Liver (tissue), 10 donors: ENCODE measurements at places on chromosomes 11 and 22. TPM values are rescaled to one million over a fixed set of nuclear protein-coding genes. Genes with fewer than 3 reads are reported as not detected.

Gene EXPH5
- 6.1 TPM for total RNA-seq

Gene OR8G5
- not detected for total RNA-seq

Gene OR4D10
- not detected for total RNA-seq

Gene UBQLNL
- 0.05 TPM for total RNA-seq

Gene RNF214
- total RNA-seq: 6.0 TPM

Gene CASP5
- total RNA-seq: 0.50 TPM

Gene RFPL3
- total RNA-seq: not detected

Gene MRGPRE
- total RNA-seq: not detected

Gene SGSM1
- 0.25 TPM for total RNA-seq

Gene COA4
- total RNA-seq: 37.6 TPM

Gene VWA5A
- total RNA-seq: 5.7 TPM

Gene OR5L2
- not detected for total RNA-seq

Gene ZNF143
- total RNA-seq: 20.4 TPM

Gene HBE1
- total RNA-seq: 82.7 TPM

Gene MYRF
- total RNA-seq: 6.5 TPM

Gene APOA4
- total RNA-seq: 0.89 TPM

Gene H19
- total RNA-seq: 238 TPM

GRCh38 chr11:107699371-107700285, 12.2 kb downstream of the SLN start:
- no peak for DNase-seq

- DNase-seq: peak; percentile 75
These were observed 11.7 kb upstream of the GLYATL1 start for GRCh38 chr11:58927393-58928106.

DNA sequence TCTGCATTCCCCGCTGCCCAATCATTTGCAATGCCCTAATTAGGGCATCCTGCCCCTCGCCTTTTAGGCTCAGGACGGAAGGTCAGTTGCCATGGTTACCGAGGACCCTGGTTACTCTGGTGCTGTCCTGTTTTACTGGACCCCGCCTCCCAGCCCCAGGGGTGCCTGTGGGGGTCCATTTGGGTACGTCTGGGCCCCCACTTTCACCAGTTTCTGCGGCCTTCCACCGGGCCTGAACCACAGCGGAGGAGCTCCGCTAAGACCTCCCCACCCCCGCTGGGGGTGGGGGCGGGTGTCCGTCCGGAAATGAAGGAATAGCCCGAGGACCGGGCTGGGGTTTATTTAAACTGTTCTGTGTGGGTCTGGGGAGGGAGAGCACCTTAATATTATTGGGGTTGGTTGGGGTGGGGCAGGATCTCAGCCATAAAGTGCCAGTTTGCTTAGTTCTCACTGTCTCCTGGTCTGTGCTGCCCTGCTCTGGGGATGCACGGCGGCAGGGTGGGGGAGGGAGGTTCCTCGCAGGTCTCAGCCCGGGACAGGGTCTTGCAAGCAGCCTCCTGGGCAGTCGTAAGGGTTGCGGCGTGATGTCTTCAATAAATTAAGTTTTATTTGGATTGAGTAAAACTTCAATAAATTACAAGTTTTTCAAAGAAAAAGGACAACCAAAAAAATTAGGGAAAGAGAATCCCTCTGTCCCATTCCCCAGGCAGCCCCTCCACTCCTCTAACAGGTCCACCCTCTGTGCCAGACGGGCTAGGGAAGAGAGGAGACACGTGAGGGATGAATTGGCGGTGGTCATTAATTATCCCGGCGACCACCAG, 5.3 kb downstream of the PHOX2A start:
- no peak for DNase-seq

- DNase-seq: no peak
These were observed 183.5 kb upstream of the SNX19 start for GRCh38 chr11:131099746-131100145.

DNA sequence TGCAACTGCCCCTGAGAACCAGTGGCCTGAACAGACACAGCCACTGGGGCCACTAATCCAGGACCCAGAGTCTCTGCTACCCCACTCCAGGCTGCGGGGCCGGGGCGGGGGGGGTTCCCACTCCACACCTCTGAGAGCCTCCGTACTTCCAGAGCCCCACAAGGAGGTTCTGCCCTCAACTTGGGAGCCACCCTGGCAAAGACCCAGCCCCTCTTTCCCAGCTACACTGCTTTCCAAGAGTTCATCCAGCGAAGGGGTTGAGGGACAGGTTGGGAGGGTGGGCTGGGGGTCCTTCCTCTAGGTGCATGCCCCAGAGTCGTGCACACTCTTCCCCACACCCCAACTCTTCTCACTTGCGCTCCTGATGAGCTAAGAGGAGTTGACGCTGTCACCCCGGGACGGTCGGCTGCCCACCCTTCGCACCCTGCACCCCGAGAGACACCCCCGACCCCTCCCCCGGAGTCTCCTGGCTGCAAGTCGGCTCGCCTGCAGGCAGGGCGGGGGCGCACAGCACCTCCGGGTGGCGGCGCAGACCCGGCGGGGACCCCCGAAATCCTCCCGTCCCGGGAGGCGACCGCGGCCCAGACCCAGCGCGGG, 531 bp downstream of the RAB3IL1 start:
- peak; percentile 36 for DNase-seq

DNA sequence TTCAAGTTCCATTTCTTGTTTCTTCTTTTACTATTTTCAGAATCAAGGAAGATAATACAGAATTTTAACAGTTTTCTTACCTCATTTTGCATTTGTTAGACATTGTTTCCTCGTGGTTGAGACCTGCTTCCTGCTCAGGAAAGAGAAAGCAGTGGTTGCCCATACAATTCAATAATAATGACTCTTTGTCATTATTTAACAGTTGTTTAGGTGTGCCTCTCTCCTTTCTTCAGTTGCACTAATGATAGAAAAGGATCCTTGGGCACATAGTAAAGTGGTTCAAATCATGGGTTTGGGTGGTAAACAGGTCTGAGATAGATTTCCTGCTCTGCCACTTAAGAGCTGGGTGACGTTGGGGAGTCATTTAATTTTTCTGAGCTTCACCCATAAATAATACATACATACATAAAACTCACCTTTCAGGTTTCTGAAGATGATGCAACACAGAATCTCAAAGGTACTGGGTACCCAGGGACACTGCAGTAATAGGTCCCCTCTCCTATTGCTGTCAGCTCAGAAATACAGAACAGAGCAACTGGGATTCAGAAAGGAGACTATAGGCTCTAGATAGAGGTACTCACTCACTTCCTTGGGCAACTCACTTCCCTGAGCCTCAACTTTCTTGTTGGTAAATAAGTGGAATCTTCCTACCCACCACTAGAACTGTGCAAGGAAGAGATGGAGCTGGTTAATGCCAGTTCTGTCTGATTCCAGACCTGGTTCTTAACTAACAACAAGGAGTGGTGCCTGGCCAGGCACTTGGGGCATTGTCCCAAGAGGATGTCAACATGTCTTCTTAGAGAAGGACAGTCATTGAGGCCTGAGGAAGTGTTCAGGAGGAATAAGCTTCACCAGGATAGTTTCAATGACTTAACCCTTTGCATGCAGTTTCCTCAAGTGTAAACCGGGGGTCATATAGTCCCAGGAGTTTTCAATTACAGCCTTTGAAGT, 34.9 kb downstream of the CD44 start:
- no peak for DNase-seq

- DNase-seq: peak; percentile 70
These were observed 95.0 kb downstream of the SWAP70 start for GRCh38 chr11:9758637-9759518.

- DNase-seq: peak; percentile 86
These were observed 4.2 kb downstream of the SPI1 start for GRCh38 chr11:47373876-47374719.

DNA sequence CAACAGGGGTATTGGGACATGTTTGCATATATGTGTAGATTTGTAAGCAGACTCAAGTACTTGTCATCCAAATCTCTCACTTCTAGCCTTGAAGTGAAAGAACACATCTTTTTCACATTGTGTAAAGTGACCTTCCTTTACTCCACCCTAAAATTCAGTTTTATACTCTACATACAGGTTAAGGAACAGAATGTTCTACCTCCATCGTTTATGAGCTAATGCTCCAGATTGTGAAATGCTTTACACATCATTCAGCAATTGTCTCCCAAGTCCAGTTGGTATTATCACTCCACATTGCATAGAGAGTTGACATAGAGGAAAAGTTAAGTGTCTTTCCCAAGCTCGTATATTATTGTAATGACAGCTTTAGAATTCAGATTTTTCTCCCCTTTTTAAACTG, 46.1 kb upstream of the BLID start:
- DNase-seq: no peak

DNA sequence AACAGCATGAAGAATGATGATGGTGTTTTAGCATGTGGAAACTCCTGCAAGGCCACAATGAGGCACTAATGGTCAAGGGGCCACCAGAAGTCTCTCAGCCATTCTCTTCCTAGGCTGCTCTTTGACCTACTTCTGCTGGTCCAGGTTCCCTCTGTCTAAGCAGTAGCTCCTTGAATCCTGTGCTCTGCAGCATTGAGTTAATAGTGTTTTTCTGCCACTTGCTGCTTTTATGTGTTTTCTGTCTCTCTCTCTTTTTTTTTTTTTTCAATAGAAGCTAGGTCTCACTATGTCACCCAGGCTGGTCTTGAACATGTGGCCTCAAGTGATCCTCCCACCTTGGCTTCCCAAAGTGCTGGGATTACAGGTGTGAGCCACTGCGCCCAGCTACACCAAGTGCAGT, 20.1 kb upstream of the AIFM3 start:
- DNase-seq: no peak

- DNase-seq: no peak
These were observed 1126.3 kb upstream of the RAG2 start for GRCh38 chr11:37724315-37724714.

DNA sequence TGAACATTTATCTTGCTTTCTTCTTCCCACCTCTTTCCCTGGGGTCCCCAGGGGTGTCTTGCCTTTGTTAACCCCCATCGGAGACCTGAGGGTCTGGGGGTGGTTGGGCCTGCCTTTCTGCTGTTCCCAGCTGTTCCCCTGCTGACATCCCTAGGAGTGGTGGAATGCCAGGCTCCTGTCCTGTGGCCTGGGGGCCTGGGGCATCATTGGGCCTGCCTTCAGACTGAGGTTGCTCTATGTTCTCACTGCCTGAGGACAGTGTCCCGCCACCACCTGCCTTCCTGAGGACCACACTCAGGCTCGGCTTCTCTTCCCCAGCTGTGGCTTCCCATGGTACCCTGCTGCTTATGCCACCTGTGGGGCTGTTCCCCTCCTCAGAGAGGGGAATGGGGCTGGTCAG, 1.1 kb upstream of the IL18BP start:
- DNase-seq: no peak

DNA sequence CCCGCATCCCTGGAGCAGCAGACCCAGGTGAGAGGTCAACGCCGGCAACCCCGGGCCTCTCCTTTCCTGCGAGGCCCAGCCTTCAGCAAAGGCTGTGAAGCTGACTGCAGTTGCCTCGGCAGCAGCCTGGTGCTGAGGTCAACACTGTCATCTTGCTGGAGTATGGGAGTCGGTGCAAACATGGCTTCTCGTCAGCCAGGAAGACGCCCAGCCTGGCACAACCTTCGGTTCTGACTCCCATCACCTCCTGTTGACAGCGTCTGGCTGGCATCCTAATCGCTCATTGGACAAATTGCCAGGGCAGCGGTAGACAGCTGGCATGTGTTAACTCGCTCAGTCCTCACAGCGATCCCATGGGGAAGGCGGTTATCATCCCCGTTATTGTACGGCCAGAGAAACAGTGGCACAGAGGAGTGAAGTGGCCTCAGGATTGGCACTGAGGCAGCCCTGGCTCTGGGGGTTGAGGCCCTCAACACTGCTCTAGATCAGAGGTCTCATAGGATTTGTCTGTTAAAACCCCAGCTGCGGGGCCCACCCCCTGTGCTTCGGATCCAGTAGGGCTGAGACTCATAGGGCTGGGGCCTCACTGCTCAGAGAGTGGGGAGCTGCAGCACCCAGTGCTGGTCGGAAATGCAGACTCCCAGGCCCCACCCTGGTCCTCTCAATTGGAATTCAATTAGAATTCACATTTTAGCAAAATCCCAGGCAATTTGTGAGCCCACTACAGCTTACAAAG, 39.3 kb upstream of the TP53I11 start:
- no peak for DNase-seq

DNA sequence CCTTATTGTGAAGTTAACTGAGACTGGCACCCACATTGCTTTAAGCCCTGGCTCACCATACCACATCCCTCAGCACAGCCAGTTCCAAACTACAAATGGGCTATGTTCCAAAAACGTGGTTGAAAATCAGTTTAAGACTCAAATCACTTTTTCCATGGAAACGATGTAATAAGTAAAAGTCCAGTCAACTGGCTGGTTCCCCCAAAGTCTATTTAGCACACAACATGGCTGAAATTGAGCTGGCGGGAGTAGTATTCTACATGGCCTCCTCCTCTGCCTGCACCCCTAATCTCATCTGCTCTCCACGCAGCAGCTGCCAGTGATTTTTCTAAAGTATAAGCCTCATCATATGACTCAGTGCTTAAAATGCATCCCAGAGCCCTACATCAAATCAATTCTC, 40.9 kb upstream of the BIRC3 start:
- DNase-seq: no peak

DNA sequence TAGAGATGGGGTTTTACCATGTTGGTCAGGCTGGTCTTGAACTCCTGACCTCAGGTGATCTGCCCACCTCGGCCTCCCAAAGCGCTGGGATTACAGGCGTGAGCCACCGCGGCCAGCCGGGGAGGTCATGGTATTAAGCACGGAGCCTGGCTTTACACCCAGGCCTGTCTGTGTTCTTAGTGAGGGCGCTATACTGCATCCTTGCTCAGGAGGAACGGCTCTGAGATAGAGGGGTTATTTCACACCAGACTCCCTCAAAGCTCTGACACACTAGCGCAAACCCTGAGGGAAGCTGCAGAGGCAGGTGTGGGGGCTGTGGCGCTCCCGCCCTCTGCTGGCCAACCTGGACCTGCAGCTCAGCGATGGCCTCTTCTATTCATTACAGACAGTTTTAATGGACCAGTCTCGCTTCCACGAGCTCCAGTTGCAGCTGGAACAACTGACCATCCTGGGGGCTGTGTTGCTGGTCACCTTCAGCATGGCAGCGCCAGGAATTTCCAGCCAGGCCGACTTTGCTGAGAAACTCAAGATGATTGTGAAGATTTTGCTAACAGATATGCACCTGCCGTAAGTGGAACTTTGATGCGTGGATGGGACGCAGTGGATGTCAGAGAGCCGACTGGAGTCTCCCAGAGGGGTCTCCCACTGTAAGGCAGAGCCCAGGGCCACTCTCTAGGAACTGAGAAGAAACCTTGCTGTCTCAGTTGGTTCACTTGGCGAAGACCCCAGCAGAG, 26.2 kb downstream of the TCP11L1 start:
- DNase-seq: peak; percentile 74

- no peak for DNase-seq
These were observed 290.5 kb downstream of the TENM4 start for GRCh38 chr11:79150320-79150719.

GRCh38 chr11:34021977-34022735, 29.4 kb upstream of the CAPRIN1 start:
- DNase-seq: no peak

DNA sequence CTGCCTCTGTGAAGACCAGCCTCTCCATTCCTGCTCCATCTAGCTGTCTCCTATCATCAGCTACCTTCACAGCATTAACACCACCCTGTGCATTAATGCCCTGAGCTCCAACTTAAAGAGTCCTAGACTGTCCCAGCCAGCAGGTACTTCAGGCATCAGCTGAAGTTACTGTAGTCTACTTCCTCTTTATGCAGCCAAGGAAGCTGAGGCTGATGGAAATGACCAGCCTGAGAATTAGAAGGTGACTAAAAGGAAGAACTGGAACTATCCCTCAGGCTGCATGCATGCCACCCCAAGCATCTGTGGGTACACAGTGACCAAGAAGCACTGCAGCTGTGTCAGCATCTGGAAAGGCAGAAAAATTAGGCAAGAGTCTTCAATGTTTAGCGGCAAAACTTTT, 28.2 kb downstream of the MS4A10 start:
- DNase-seq: no peak
